ENCODE measurements at places on chromosomes 4 and X.

GRCh38 chr4:82519776-82520175 is 42.0 kb downstream of the TMEM150C start:
- DNase-seq = peak; percentile 10

DNA sequence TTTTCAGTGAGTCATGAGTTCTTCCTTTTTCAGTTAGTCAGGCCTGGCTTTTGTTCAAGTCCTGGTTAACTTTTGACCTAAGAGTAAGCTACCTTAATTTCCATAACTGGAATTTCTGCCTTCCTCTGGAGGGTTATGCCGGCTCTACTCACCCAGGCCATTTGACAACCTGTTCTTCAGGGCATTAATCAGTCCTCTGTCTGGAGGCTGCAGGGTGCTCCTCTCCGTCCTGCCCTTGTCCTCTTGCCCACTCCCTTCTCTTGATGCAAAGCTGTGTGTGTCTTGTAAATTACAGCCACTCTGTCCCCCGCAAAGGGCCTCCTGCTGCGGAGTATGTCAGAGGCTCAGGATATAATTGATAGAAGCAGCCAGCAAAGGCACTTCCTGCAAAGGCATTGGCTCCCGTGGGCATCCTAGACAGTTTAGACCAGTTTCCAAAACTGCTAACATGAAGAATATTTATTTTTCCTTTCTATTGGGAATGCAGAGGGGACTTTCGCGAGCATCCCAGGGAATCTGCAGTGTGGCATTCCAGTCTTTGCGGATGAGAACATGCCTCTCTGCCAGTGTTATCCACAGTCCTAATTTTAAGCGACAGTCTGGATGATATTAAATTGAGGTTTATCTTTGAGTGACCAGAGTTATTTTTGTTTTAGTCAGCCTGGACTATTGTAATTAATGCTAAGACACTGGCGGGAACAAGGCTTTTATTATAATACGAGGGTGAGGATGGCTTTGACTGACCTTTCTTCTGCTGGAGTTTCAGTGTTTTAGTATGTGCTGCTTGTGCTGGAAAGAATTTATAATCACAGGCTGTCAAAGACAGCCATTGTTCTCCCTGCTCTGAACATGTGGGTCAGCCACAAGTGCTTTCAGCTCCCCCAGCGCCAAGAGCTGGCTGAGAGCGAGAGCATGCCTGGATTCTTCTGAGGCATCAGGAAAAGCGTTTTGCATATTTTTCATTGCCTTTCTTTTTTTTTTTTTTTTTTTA is 74.2 kb downstream of the LIMCH1 start:
- no peak for DNase-seq

DNA sequence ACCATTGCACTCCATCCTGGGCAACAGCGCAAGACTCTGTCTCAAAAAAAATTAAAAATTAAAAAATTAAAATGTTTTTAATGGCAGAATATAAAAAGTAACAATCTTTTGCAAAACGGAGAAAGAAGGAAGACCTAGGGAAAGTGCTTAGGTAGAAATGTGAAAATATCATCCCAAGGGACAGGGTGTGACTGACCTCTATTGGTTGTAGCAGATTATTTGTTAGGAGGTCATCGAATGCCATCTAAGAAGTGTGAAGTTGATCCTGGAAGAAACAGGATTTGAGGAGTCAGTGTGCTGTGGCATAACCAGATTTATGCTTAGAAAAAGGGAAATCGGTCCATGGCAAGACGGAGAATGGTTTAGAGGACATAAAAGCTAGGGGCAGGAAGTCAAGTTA is 18.1 kb upstream of the C4orf36 start:
- DNase-seq = no peak

- no peak for DNase-seq
Measured at GRCh38 chrX:129980001-129980401, 2.4 kb upstream of the BCORL1 start.

GRCh38 chrX:132400706-132401105 is 88.1 kb downstream of the MBNL3 start:
- no peak for DNase-seq

- DNase-seq = no peak
Measured at GRCh38 chr4:54574500-54574899, 83.3 kb upstream of the KIT start.

GRCh38 chrX:140799216-140799615 is 89.7 kb downstream of the LINC00632 start:
- no peak for DNase-seq

GRCh38 chrX:10930151-10930550 is 181.0 kb upstream of the HCCS start:
- no peak for DNase-seq

DNA sequence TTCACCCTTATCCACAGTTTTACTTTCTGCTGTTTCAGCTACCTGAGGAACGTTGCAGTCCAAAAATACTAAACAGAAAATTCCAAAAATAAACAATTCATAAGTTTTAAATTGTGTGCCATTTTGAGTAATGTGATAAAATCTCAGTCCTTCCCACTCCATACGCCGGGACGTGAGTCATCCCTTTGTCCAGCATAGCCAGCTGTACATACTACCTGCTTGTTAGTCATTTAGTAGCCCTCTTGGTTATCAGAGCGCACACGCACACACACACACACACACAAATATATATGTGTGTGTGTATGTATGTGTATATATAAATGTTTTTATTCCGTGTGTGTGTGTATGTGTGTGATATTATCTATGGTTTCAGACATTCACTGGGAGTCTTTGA is 4.8 kb upstream of the CCSER1 start:
- DNase-seq = no peak

DNA sequence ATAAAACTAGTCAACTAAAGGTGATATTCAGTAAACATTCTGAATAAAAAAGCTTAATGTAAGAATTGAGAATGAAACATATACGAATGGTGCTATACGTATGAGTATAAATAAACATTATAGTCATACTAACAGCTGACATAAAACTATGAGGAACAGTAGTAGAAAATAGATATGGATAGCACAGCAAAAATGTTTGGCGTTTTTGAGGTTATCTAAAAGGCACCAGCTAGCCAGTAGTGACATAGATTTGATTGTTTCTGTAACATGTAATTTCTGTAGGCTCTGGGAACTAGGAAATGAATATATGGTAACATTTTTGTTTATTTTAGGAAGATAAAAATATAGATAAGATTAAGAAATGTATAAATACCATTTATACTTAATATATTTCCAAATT is 69.3 kb downstream of the SNX25 start:
- no peak for DNase-seq

GRCh38 chrX:44344194-44344593 is 722 bp upstream of the EFHC2 start:
- no peak for DNase-seq

- DNase-seq = no peak
Measured at GRCh38 chr4:23613782-23614181, 276.1 kb downstream of the PPARGC1A start.

GRCh38 chr4:5804656-5805055 is 88.2 kb downstream of the CRMP1 start:
- no peak for DNase-seq

DNA sequence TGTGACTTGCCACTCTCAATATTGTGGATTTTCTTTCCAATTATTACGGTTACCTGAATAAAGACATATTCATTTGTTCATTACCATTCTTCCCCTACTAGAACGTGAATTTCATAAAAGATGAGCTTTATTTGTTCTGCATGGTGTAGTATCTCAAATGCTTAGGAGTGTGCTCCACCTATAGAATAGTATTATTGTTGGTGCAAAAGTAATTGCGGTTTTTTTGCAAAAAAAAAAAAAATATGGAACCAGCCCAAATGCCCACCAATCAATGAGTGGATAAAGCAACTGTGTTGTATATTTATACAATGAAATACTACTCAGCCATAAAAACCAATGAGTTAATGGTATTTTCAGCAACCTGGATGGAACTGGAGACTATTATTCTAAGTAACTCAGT is 525.5 kb upstream of the PRKX start:
- no peak for DNase-seq

DNA sequence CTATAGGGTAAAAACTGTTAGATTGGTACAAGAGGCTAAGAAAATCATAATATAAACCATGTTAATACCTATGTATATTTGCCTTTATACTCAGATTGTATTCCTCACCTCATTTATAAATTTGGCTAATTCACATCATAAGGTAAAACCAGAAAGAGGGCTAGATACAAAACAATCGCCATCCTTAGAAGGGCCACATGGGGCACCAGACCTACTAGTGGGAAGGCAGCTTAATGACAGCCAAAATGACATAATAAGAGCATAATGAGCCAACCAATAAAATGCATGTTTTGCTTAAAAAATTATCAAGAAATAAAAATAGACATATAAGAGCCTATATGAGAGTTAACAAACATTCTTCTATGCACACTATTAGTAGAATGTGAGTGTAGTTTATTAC is 107.3 kb upstream of the PRDX4 start:
- no peak for DNase-seq

DNA sequence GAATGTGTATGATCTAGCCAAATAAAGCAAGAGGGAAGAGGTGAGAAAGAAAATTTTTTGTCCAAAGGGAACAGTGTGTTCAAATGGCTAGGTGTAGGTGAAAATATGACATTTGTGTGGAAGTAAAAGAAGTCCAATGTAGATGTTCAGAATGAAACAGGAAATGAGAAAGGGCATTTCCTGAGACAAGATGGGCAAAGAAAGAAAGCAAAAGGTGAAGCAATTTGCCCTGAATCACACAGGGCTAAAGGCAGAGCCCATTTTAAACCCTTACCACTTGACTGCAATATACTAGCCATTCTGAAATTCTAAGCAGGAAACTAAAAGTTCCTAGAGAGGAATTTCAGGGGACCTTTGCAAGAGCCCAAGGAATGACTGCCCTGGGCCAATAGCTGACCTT is 36.0 kb downstream of the CLOCK start:
- DNase-seq = no peak

- no peak for DNase-seq
Measured at GRCh38 chr4:128639541-128640270, 169.8 kb upstream of the JADE1 start.

- DNase-seq = no peak
Measured at GRCh38 chrX:85114776-85115175, 111.1 kb downstream of the APOOL start.

DNA sequence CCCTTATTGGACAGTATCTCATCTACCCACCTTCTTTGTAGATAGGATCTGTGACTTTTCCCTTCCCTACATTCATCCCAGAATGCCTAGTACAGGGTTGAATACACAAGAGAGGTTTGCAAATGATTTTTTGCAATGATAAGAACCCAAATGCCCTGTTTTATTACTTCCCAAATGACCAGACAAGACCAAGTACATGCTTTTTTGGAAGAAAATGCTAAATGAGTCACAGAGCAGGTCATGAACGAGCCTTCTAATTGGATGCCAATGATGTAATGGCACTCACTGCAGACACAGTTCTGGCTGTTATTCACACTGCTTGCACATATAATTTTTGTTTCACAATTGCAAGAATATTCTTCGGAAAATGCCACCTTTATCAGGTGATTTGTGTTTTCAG is 17.8 kb upstream of the GABRQ start:
- DNase-seq = no peak

DNA sequence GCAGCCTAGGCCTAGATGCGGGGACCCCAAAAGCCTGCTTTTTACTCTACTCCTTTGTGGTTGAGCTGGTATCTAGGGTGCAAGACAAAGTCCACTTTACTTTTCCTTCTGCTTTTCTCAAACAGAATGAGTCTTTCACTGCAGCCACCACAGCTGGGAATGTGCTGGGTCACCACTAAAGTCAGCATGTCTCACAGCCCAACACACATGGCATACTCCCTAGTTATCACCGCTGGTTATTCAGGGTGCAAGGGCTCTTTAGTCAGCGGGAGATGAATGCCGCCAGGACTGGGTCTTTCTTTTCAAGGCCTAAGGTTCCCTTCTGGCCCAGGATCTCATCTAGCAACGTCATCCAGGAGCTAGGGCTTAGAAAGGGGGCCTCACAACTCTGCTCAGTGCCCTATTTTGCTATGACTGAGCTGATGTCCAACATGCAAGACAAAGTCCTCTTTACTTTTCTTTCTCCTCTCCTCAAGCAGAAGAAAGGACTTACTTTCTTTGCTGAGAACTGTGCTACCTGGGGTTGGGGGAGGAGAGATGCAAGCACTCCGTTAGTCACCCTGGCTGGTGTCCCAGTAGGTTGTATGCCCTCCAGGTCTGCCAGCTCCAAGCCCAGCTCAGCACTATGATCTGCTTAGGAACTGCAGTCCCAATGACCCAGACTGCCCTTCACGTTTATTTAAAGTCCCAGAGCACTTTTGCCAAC is 22.9 kb upstream of the STPG2 start:
- no peak for DNase-seq

GRCh38 chr4:153529646-153530045 is 63.5 kb downstream of the TMEM131L start:
- peak; percentile 10 for DNase-seq

- DNase-seq = no peak
Measured at GRCh38 chr4:77893451-77893850, 30.8 kb downstream of the MRPL1 start.

DNA sequence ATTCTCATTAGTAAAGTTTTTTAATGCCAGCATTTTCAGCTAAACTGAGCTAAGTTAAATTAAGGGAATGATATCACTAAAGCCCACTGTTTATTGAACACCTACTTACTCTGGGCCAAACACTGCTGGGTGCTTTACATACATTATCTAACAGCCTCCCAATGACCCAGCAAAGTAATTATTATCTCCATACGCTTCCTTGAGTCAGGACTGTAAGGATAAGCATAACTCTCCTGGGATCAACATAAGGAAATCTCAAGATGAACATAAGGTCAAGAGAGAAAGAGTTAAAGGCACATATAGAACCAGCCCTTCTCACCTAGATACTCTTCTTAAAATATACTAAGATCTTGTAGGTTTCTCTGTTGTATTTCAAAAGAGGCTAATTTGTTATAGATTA is 13.7 kb downstream of the BMX start:
- no peak for DNase-seq

- DNase-seq = no peak
Measured at GRCh38 chr4:148052448-148052847, 320.6 kb downstream of the ARHGAP10 start.

Measured in AG09309 (cell line).